ENCODE measurements at places on chromosomes 2 and 18.

GRCh38 chr2:106120432-106120831 lies 73.7 kb downstream of the UXS1 start:
- DNase-seq = no peak

DNA sequence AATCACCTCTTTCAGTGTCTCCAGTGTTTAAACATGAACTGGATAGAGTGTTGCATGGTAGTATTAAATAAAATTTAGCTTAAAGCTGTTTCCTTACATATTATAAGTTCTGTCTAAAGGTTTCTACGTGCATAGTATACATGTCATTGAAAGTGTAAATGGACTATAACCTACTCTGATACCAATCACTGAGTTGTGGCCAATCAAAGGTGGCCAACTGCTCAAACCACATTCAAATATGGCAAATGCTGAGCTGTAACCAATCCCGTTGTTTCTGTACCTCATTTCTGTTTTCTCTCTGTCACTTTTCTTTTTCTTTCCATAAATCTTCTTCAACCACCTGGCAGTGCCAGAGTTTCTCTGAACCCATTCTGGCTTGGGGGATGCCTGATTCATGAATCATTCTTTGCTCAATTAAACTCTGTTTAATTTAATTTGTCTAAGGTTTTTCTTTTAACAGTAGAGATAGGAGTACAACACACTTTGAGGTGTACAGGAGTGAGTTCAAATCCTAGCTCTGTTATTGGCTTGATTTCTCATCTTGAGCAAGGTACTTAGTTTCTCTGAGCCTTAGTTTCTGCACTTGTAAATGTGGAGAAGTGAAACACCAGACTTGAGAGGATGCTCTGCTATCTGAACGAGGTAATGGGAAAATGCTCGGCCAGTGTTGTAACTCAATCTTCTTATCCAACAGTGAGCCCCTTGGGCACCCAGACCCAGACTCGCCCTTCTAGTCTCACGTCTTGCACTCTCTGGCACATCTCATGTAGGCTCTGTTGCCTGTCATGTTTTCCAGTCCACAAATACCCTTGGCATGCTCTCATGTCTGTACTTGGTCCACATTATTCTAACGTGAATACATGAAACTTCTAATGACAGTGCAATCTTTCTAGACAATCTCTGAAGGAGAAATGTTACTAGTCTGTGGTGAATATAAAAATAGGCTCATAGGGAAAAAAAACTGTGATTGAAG lies 228.0 kb downstream of the PIK3C3 start:
- DNase-seq = no peak

DNA sequence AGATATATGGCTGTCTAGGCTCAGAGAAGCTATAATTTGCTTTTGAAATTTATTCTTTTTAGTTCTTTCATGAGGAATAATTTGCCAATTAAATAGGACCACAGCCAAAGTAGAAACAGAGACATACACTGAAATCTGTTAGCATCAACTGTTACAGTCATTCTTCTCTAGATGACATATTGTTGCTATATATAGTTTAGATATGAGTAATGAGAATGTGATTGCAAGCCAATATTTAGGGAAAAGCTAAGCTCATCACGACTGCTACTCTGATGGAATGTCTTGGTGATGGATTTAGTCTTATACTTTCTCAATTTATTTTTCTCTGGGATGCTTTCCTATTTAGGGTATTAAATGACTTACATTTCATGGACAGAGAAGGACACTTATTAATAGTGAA lies 259.1 kb downstream of the LNPK start:
- no peak for DNase-seq

DNA sequence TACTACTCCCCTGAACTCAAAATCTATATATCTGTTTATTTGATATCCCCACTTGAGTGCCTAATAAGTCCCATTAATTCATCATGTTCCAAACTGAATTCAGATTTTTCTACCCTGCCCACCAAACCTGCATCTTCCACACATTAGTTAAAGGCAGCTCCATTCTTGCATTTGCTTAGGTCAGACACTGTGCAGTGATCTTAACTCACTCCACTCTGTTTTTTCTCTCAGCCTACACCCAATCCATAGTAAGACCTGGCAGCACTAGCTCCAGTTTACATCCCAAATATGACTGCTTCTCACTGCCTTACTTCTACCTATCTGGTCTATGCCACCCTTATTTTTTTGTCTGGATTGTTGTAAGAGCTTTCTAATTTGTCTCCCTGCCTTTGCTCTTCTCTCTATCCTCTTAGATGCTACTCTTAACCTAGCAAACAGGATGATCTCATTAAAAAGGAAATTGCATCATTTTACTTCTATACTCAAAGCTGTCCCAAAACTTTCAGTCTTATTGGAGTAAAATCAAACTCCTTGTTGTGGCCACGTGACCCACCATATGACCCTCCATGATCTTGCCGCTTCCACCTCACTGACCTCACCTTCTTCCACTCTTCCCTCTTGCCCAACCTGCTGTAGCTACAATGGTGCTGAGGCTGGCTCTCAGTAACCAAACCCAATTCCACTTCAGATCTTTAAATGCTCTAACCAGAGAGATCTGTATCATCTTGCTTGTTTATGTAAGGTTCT lies 274.9 kb upstream of the FANCL start:
- no peak for DNase-seq

- DNase-seq = no peak
Observed at GRCh38 chr18:6718267-6718666, 11.2 kb upstream of the ARHGAP28 start.

DNA sequence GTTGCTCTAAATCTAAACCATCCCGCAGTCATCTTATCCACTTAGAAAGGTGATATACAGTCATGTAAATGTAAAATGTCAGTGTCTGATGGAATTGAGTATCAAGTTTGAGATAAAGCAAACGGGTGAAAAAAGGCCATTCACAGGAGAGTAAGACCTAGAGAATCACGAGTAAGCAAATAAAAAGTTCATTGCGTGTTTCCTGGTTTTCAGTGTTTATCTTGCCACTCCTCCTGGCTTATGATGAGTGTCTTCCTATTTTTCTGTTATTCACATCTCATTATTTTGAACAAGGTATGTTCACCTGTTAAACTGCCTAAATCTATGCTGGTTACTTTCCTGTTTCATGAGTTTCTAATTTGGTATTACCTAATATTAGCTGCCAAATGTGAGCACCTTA lies 68.8 kb downstream of the ITGA4 start:
- no peak for DNase-seq

GRCh38 chr2:60336442-60337141 lies 216.9 kb downstream of the BCL11A start:
- DNase-seq = no peak

- no peak for DNase-seq
Observed at GRCh38 chr2:99651930-99652670, 162.3 kb upstream of the REV1 start.

- no peak for DNase-seq
Observed at GRCh38 chr2:88283886-88284592, 113.9 kb downstream of the THNSL2 start.

GRCh38 chr18:7066965-7067555 lies 50.5 kb downstream of the LAMA1 start:
- no peak for DNase-seq

DNA sequence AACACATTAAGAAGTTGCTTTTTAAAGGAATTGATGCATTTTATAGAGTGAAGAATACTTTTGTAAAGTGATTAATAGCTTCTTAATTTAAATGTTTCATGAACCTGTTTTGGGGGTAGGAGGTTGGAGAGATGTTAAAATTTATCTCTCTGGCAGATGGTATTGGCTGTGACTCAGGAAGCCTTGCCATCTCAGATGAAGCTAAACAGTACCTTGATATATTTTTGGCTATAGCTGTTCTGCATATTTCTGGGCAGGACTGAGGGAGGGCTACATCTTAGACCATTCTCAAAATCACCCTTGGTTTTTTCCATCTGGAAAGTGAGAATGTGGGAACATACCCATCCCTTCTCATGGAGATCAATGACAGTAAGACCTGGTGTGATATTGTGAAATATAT lies 13.4 kb downstream of the CAPN14 start:
- no peak for DNase-seq

GRCh38 chr2:3759761-3760160 lies 56.4 kb downstream of the DCDC2C start:
- DNase-seq = no peak

GRCh38 chr2:134454931-134455330 lies 201.1 kb downstream of the MGAT5 start:
- no peak for DNase-seq

DNA sequence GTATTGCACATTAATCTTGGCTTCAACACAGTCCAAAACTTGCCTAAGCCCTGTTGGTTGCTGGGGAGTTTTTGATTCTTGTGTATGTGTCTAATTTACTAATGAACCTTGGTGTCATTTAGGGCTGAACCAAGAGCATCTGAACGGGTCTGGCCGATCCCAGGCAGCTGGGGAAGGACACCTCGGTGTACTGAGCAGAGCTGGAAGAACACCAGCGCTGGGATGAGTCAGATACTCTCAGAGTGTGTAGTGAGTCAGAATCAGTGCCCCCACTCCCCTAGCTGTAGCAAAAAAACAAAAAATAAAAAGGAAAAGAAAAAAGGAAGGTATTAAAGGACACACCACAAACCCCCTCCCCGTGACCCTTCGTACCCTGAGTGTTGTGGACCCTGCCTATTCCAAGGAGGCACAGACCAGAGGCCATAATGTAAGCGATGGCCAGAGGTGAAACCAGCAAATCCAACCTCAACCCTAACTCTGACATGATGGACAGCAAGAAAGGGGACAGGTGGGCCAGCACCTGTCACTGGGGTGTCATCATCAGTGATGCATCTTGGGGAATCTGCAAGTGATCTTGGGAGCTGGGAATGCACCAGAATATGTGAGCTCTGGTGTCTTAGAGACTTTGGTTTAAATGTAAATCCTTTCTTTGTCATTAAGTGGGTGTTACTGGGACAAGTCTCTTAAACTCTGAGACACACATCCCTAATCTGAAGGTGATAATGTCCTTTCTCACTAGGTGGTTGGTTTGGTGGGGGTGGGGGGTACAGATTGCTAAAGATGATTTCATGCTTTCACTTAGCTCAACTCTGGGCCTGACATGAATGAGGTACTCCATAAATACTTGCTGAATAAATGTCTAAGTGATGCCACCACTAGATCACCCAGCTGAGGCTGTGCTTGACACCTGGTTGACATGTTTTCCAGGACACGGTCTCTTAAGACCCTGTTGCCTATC lies 34.2 kb upstream of the NCOA1 start:
- peak; percentile 39 for DNase-seq

- no peak for DNase-seq
Observed at GRCh38 chr18:47928466-47928865, 2.0 kb downstream of the SMAD2 start.

GRCh38 chr2:10408649-10409579 lies 39.2 kb downstream of the ODC1 start:
- DNase-seq = peak; percentile 57

DNA sequence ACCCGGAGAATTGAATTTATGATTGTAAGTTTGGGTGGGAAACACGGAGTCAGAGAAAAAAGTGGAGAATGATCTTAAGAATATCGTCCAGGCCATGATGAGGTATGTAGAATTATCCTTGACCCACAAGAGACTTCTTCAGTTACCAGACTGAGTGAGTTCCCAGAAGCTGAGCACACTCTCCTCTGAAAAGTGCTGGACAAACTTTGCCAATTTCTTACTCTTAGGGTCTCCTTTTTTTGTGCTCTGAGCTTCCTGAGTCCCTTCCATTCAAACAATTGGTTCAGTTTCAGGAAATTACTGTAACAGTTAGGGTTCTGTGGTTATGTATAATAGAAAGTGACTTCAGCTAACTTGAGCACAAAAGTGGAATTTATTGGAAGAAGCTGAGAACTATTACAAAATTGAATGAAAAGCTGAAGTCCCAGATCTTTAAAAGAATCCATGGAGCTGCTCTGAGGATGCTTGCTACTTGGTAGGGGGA lies 50.6 kb upstream of the EHBP1 start:
- no peak for DNase-seq

DNA sequence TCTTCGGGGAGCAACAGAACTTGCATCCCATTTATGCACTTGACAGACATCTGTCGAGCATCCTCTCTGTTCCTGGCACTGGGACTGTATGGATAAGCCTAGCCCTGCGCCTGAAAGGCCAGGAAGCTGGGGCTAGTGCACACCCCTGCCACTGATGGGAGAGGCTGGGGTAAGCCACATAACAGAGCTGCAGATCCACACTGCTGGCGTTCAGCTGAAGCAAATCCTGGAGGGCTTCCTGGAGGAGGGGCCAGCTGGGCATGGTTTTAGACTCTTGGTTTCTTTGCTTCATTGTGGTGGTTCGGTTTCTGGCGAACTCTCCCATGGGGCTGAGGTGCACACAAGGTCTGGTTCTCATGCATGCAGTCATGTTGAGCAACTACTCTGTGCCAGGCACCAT lies 45.5 kb upstream of the FOSL2 start:
- no peak for DNase-seq

GRCh38 chr18:36215577-36215976 lies 28.3 kb downstream of the MOCOS start:
- DNase-seq = no peak

- no peak for DNase-seq
Observed at GRCh38 chr2:222734703-222735014, 63.2 kb downstream of the MOGAT1 start.

GRCh38 chr2:25615386-25615785 lies 58.0 kb downstream of the DTNB start:
- no peak for DNase-seq

- DNase-seq = no peak
Observed at GRCh38 chr2:193583638-193584400, 1389.1 kb upstream of the TMEFF2 start.

- DNase-seq = peak; percentile 76
Observed at GRCh38 chr18:61194726-61195125, 138.5 kb upstream of the CDH20 start.

DNA sequence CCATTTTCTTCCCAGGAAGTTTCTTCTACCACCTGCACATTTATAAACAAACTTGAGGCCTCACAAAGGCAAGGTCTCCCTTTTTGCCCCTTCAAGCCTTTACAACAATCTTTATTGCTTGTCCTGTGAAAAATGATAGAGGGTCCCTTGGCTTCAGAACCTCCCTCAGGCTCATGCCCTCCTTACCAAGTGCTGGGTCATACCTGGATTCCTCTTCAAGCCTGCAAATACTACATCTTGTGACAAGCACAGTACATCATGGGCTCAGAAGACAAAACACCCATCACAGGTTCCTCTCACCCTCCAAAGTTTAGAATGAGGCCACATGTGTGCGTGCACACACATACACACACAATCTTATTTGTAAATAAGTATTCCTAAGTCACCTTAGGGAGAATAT lies 9.1 kb downstream of the CAPN14 start:
- no peak for DNase-seq

DNA sequence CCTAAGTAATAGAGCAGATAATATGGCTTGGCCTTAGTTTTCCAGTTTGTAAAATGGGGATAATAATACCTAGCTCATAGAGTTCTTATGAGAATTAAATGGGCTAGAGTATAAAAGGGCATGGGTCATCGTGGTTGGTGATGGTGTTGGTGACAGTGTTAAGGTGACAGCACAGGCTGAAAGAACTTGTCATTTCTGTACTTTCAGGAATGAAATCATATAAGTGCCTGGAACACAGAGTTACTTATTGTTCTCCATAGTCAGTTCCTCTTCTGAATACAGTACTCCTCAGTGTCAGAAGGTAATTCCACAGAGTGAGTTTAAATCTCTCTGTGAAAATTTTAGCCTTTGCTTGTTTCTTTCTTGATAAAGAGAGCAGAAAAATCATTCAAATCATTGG lies 42.4 kb downstream of the KIF5C start:
- no peak for DNase-seq

Measured in putamen (tissue), 1 donor.